SK-N-SH (cell line): ENCODE measurements at places on chromosomes 12 and 14. TPM values are rescaled to one million over a fixed set of nuclear protein-coding genes. Genes with fewer than 3 reads are reported as not detected.

- no peak for DNase-seq
Observed at GRCh38 chr12:16581416-16581815, 24.5 kb downstream of the LMO3 start.

- no peak for DNase-seq
Observed at GRCh38 chr12:40045656-40046055, 60.2 kb downstream of the SLC2A13 start.

Gene KIF26A
- polyA plus RNA-seq, result 1.4 and 1.7 TPM in 2 replicates

Gene FLVCR2
- 0.05 and 0.08 TPM in 2 replicates for polyA plus RNA-seq

DNA sequence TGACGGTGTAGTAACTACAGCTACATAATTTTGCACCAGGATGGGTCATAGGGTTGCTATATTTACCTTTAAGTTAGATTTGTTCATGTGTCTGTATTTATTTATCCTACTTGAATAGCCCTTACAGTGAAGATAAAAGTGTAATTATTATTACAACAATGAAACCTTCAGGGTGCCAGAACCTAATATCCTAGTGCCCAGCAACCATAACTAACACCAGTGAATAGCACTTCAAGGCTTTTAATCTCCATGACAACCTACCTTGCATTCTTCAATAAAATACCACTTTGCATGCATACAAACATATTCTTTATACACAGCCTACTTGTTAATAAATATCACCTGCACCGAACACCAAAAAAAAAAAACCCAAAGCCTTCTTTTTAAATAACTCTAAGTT is 58.7 kb upstream of the G2E3 start:
- no peak for DNase-seq

- no peak for DNase-seq
Observed at GRCh38 chr12:15130541-15130940, 90.7 kb downstream of the RERG start.

DNA sequence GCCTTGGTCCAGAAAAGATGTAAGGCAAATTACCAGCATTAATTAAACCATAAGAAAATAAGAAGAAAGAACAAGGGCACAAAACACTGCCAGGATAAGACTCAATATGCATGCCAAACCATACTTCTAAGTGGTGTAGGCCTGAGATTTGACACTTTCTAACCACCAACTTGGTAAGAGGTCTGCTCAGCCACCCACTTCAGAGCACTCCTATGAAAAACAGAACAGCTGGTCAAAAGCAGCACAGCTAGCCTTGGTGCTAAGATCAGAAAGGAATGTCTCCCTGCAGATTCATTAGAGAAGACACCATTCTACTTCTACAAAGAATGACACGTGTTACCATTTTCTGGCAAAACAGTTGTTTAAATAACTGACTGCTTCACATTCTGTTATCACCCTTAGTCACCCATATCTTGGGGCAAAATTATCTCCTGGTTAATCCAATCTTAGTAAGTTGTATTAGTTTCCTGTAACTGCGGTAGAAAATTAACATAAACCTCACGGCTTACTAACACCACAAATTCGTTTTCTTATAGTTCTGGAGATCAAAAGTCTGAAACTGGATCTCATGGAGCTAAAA is 13.2 kb downstream of the RPS6KA5 start:
- DNase-seq, result no peak

DNA sequence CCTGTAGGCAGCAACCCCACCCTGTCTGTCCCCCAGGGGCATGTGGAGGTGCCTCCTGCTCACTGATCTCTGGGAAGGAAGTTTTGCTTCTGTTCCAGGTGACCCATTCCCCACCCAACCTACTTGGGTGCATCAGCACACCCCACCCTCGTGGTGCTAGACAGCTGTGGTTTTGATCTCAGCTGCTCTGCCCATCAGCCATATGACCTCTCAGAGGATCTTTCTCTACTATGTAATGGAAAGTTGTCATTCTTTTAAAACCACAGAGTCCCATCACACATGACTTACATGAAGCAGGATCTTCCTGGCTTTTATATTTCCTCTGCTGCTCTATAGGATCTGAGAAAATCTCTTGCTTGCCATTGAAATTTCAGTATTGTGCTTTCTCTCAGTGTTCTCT is 13.5 kb upstream of the KRT82 start:
- DNase-seq, result no peak

DNA sequence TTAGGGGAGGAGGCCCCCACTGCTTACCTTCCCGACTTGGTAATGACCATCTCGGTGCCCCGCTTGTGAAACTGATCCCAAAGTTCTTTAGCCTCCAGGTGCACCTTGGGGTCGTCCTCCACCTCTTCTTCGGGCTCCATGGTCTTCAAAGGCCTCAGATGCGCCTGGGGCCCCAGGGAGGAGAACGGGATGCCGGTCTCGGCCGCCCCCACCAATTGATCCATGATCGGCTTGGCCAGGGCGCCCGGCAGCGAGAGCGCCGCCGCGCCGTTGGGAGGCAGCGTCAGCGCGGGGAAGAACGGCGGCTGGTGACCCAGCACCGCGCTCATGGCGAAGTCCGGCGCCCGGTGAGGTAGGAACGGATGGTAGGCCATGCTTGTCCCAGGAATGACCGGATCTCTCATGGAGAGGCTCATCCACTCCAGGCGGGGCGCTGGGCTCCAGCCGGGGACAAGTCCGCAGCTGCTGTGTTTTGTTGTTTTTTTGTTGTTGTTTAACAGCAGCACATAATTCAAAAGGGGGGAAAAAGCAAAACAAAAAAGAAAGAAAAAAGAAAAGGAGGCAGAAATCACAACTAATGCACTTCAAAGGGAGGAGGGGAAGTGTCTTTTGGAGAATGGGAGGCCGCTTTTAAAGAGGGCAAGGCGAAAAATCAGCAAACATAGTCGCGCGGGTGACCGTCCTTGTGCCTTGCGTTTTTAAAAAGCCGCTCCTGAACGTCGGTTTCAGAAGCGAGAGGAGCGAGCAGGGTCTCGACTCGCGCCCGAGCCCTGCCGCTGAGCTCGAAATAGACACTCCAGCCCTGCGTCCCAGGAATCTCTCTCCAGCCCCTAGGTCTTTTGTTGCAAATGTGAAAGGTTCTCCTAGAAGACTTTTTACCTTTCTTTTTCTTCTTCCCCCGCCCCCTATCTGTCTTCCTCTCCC is 928 bp downstream of the TBX3 start:
- no peak for DNase-seq

Gene AKAP3
- polyA plus RNA-seq, result 0.12 and 0.24 TPM in 2 replicates

DNA sequence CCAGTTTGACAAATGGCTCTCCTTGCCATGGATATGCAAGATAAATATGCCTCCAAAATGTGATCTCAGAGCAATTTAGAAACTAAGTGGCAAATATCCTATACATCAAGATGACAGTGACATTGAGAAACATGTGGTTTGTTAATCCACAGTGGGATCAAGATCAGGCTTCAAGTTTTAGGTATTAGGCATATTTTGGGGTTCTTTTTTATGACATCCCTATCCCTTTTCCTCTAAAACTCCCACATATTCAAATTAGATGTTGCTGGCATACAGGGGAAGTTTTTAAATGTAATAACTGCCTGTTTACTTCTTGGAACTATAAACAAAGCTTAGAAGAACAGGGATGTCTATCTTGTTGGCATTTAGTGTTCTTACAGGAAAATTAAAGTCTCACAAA is 179.4 kb downstream of the CRADD start:
- no peak for DNase-seq

Gene RDH11
- 44.7 and 65.8 TPM in 2 replicates for polyA plus RNA-seq

DNA sequence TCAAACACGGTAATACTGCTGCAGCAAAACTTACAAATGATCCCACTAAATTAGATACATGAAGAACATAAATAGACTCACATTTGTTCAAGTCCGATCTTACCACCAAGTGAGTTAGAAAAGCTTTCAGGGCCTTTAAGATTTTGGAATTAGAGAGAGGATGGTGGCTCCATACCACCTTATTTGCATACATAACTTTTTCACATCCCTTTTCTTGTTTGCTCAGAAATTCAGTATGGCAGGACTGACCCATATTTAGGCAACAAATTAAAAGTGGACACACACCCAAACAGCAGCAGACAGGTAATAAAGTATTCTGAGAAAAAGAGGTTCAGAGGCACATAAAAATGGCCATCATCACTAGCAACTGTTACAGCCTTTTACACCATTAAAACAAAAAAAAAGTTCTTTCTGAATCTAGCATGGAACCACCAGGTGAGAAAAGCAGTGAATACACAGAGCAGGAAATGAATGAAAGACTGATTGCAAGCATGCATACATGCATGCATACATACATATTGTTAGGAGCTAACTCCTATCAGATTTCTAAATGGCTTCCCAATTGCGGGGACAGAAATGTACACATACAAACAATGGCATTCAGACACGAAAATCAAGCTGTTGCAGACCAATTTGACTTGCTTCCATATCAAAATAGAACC is 23.3 kb downstream of the STXBP6 start:
- no peak for DNase-seq

- DNase-seq, result no peak
Observed at GRCh38 chr12:128789356-128789929, 34.3 kb downstream of the SLC15A4 start.

Gene CLEC4D
- polyA plus RNA-seq, result not detected in 2 replicates

DNA sequence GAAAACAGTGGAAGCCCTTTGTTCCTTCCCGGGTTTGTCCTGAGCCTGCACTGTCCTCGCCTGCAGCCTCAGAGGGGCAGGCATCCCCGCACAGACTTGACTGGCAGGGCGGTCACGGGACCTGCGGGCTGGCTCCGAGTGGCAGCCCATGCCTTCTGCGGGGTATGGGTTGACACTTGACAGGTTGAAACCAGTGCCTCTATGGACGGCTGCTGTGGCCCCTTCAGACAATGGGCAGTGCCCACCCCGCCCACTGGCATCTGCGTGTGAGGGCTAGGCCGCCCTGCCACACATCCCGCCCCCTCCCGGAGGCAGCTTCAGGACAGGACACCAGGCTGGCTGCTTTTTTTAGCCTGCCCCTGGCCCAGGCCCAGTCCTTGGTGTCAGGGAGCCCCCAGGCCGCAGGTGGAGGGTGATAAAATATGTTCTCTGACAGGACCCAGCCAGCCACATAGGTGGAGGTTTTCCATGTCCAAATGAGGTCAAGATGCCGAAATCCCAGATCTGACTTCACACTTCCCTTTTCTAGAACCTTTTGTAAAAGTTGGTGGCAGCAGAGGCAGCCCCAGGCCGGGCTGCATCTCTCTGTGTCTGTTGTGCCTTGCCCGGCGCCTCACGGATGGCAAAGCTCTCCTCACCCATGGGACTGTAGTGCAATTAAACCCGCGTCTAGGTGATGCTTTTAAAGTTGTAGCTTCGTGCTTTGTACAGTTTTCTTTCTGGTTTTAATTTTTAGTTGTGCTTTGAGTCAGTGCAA is 10.0 kb downstream of the ANKRD9 start:
- DNase-seq, result no peak

GRCh38 chr14:73295198-73295796 is 58.0 kb downstream of the PAPLN start:
- DNase-seq, result peak; percentile 58

- DNase-seq, result no peak
Observed at GRCh38 chr12:104835317-104835716, 122.8 kb downstream of the SLC41A2 start.

Gene CORO1C
- 150 and 214 TPM in 2 replicates for polyA plus RNA-seq

Gene GLI1
- polyA plus RNA-seq, result 0.67 and 0.90 TPM in 2 replicates

Gene IKZF4
- polyA plus RNA-seq, result 2.0 and 3.9 TPM in 2 replicates

Gene CLEC2D
- polyA plus RNA-seq, result 0.81 and 1.5 TPM in 2 replicates

DNA sequence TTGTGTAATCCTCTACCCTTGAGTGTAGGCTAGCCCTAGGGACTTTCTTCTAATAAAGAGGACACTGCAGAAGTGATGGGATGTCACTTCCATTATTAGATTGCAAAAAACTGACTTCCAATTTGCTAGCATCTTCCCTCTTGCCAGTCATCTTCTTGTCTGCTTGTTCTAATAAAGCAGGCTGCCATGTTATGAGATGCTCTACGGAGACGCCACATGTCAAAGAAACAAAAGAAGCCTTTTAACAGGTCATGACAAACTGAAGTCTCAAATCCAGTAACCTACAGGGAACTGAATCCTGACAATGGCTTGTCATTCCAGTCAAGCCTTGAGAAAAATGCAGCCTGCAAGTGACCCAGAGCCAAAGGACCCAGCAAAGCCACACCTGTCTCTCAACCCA is 76.0 kb downstream of the CEP128 start:
- no peak for DNase-seq

DNA sequence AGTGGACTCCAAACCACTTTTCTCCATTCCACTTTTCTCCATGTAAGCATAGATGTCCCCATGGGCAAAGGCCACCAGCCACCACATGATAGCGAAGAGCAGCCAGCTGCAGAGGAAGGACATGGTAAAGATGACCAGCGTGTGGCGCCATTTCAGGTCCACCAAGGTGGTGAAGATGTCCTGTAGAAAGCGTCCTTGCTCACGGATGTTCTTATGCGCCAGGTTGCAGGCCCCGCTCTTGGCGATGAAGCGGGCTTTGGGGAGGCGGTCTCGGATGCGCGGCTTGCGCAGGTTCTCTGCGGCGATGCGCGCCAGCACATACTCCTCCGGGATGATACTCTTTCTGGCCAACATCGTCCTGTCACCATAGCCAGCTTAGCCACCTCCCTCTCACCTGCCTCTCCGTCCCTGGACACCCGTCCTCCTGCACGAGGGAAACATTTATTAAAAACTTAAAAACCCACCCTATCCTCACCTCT is 1.2 kb downstream of the KCNJ8 start:
- peak; percentile 43 for DNase-seq

Gene EML5
- polyA plus RNA-seq, result 0.23 and 1.1 TPM in 2 replicates

Gene SSTR1
- polyA plus RNA-seq, result 0.08 TPM in 2 replicates
